Left kidney (tissue), 8 donors: ENCODE measurements at places on chromosomes 4 and X. TPM values are rescaled to one million over a fixed set of nuclear protein-coding genes. Genes with fewer than 3 reads are reported as not detected.

GRID2 gene
- 5.6 TPM for polyA plus RNA-seq

USP51 gene
- 13.9 TPM for polyA plus RNA-seq

VAMP7 gene
- 51.1 TPM for polyA plus RNA-seq

SYN1 gene
- polyA plus RNA-seq: 6.5 TPM

GLUD2 gene
- polyA plus RNA-seq: 5.6 TPM

VSIG1 gene
- polyA plus RNA-seq: 1.1 TPM

DNA sequence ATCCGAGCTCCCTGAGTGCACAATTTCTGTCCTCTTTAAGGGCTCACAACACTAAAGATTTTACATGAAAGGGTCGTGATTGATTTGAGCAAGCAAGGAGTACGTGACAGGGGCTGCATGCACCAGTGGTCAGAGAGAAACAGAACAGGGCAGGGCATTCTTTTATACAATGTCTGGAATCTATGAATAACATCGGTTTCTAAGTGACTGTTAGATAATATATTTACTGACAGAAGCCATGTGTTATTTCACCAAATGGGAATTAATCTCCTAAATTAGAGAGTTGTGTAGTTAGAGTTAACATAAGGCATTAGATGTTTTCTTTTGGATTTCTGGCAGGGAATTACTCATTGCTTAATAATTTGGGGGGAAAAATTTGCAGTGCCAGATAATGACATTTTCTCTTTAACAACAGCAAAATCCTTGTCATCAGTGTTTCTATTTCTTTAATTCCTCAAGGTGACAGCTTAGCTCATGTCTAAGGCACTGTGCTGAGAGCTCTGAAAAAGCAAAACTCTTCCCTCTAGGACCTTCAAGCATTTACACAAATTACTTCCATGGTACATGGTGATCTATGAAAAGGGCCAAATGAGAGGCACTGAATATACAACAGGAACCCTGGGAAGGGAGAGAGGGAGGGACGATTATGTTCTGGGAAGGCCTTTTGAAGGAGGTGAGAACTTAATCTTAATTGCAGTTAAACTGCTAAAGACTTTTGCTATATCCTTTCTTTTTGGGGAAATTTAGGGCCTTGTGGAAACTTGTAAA, 145.0 kb downstream of the RTL3 start:
- no peak for DNase-seq

DNA sequence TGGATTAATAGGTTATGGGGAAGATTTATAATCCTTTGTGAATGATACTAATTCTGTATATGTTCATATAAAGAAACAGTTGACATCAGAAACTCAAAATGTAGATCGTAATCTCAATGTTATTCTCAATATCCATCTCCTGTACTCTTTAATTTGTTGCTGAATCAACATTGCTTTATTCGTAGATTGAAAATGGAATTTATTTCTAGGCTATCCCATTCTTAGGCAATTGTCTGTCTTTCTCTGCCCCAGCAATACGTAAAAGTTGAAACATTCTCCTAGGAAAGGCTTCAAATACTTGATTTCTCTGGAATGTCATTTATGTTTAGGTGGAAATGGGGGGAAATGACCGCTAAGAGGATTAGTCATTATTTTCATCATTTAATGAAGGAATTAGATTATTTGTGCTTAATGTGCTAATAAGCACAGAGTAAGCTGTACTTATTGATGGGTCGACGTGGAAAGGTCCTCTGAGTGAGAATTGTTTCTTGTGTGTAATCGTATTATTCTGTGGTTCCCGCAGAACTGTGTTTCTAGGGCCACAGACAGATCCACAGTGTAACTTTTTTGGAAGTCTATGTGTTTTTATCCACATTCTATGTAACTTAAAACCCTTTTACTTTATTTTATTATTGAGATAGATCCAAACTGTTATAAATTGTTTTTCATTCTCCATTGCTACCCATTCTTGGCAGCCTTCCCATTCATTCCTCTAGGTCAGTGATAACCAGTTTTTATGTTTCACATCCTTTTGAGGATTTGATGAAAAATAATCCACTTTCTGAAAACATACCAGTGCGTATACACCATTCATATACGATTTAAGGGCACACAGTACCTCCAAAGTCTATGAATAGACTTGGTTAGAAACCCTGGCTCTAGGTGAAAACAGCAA, 262.9 kb downstream of the ARHGAP10 start:
- DNase-seq: no peak

DNA sequence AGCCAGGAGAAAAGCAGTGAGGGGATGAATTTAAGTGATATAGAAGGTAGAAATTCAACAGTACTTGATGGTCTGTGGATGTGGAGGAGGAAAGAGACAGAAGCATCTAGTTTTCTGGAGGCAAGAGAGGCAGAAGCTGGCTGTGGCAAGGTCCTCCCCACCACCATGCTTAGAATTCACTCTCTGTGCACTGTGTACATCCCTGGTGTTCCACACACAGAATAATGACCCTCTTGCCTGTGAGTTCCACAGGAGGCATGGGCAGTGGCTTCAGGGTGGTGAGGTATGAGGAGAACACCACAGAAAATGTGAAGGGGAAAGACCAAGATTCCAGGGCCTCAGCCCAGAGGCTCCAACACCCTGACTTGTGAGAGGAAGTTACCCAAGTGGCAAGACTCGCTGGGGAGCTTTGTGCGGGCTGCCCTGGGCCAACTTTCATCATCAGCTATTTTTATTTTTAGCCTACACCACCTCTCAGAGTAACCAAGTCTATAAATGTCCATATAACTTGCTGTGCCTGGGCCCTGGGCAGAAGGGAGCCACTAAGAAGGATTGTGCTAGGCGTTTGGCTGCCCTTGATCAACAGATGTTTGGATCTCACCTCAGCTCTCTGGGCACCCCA, 7.8 kb upstream of the INTS6L start:
- no peak for DNase-seq

DNA sequence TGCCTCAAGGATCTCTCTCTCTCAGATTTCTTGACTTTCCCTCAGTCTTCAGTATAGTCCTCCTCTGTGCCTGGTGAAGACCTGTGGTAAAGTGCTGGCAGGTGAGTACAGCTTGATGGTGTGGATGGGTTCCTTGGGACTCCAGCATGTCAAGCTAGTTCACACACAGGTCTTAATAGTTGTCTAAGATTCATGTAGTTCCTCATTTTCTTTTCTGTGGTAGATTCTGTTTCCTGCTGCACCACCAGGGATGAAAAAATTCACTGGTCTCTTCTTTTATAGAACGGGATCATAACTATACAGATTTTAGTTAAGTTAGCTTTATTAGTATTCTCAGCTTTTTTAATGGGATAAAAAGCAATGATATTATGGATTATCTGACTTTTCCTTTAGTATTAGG, 32.5 kb upstream of the PAQR3 start:
- DNase-seq: no peak

GRCh38 chr4:121655320-121656268, 41.2 kb downstream of the ANXA5 start:
- no peak for DNase-seq

DNA sequence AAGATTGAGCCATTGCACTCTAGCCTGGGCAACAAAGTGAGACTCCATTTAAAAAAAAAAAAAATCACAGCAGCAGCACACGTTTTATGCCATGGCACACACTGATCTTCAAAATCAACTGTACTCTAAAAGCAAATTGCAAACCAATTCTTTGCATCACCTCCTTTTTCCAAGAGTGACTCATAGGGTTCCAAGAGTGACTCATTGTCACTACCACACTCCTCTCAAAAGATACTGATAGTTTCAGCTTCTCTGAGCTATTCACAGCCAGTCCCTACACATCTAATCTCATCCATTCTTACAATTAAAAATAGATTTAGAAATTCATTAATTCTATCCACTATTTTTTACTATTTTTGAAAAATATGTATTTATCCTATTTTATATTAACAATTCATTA, 1494.9 kb upstream of the AGA start:
- no peak for DNase-seq

GRCh38 chr4:155025762-155026457, 182.5 kb upstream of the NPY2R start:
- peak; percentile 21 for DNase-seq

DNA sequence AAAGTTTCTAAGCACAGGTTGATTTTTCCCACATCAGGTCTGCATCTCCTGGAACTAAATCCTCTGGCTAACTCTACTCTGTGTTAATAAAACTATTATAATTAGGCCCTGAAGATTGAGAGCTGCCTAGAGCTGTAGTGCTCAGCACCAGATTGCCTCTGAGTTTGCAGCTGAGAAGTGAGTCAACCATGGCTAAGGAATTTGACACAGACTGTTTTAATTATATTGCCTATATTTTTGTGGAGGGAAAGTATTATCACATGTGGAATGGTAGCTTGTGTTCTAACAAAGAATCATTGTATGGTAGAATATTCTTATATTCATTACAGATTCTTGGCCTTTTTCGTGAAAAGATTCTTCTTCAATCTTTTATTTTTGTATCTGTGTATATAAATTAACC, 1907.6 kb upstream of the TENM3 start:
- no peak for DNase-seq

- DNase-seq: no peak
Observed at GRCh38 chr4:71268166-71268565, 70.7 kb upstream of the SLC4A4 start.

GRCh38 chrX:115913575-115913974, 257.0 kb upstream of the AGTR2 start:
- no peak for DNase-seq

DNA sequence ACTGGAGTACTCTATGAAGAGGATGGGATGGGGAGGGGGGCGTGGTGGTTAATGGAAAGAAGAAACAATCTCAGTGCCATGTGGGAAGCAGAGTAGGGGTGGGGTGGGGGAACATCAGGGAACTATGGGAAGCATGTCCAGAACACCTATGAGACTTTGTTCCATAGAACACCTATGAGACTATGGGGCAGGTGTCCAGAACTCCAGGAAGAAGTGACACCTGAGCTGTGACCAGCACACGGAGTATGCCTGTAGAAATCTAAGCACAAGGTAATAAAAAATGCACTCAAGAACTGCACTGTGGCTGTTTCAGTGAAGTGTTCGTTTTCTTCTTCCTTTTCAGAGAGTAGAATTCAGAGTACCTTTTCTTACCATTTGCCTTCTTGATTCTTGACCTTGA, 704.8 kb upstream of the TENM3 start:
- no peak for DNase-seq

DNA sequence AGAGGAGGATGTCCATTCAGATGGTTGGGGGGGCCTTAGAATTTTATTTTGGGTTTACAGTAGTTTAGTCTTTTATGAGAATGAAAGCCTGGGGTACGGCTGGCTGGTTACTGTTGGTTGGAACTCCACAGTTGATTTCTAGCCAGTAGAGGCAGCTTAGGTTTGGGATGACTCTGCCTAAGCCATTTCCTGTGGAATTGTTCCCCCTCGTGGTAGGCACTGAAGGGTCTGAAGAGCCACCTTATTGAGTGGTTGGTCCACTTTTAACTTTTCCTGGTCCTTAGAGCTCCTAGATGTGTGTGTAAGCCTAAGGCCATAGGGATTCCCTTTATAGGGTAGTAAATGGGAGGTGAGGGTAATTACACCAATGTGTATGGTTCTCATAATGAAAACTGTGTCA, 19.7 kb downstream of the SPIN3 start:
- no peak for DNase-seq

GRCh38 chrX:101659601-101660063, at the start of gene ARMCX2:
Gene ARMCX2, minus strand, starts transcription at chrX:101659850. Its CDS starts 2,262 bp downstream, at chrX:101657588.
- DNase-seq: peak; percentile 57

DNA sequence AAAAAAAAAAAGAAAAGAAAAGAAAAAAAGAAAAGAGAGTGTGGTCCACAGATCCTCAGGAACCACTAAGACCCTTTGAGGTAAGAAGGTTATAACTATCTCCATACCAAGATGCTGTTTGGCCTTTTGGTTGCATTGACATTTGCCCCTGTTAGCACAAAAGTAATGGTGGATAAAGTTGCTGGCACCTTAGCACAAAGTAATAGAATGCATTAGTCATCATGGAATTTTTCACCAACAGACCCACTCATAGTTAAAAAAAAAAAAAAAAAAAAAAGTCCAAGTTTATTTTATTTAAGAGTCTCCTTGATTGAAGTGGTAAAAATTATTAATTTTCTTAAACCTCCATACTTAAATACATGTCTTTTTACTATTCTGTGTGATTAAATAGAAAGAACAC, 78.4 kb upstream of the RBPJ start:
- no peak for DNase-seq

GRCh38 chr4:73470728-73471127, 10.8 kb upstream of the AFM start:
- no peak for DNase-seq

- peak; percentile 25 for DNase-seq
Observed at GRCh38 chrX:18931972-18932371, 51.9 kb downstream of the PHKA2 start.

- DNase-seq: no peak
Observed at GRCh38 chrX:21978346-21978745, 37.8 kb downstream of the SMS start.

GRCh38 chr4:160825644-160826338, 1338.0 kb downstream of the FSTL5 start:
- no peak for DNase-seq

- DNase-seq: no peak
Observed at GRCh38 chrX:53605004-53605403, 81.5 kb downstream of the HUWE1 start.

DNA sequence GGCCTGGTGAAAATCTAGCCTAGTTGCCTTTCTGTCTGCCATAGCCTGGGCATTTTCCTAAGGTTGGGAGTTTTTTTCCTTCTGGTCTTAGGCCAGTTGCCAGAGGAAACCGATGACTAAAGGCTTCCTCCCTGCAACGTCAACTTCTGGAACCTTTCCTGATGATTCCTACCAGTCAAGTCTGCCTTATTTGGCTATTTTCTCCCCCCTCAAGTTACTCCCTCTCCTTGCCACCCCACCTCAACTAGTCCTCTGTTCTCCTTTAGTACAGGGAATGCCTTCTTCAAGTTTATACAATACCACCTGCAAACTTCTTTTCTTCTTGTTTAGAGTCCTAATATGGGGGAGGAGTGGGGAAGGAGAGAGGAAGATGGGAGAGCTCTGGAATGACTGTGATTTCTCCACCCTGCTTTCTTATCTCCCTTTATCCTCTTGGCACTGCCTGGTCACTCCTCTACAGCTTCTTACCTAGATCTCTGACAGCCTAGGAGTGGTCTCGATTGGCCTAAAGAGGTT, 10.6 kb downstream of the MSN start:
- no peak for DNase-seq

DNA sequence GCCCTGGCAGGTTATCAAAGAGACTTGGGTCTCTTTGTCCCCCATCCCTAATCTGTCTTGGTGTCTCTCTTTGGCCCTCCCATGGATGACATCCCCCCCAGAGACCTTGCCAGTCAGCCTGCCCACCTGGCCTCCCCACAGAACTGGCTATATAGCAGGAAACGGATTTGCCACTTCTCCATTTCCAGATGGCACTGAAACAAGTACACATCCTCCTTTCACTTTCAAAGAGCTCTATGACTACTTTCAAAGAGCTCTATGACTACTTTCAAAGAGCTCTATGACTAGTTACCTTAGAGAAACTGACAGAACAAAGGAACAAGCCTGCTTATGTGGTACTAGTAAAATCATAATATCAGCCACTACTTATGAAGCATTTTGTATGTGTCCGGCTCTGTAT, 175.3 kb downstream of the MAML3 start:
- DNase-seq: no peak
